ENCODE measurements at places on chromosomes 6 and 20.
A peak's percentile ranks its signal among the peaks of the same experiment; 100 is the strongest.

GRCh38 chr6:35544769-35545361 lies 32.2 kb upstream of the TULP1 start:
- DNase-seq, result no peak

DNA sequence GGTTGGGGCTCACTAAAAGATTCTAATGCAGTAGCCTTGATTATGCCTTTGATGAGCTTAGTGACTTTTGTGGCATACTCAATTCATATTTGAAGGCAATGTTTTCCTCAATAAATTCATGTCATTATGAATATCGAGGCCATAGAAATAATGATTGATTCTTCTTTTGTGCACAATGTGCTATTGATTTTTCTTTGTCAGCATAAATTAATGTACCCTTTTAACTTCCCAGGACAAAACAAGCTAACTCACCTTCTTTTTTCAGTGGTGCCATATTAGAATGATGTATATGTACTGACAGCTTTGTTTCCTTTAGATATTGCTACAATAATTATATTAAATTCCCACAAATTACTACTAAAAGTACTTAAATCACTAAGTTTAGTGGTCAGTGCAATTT lies 484.3 kb upstream of the HS3ST5 start:
- DNase-seq, result no peak

DNA sequence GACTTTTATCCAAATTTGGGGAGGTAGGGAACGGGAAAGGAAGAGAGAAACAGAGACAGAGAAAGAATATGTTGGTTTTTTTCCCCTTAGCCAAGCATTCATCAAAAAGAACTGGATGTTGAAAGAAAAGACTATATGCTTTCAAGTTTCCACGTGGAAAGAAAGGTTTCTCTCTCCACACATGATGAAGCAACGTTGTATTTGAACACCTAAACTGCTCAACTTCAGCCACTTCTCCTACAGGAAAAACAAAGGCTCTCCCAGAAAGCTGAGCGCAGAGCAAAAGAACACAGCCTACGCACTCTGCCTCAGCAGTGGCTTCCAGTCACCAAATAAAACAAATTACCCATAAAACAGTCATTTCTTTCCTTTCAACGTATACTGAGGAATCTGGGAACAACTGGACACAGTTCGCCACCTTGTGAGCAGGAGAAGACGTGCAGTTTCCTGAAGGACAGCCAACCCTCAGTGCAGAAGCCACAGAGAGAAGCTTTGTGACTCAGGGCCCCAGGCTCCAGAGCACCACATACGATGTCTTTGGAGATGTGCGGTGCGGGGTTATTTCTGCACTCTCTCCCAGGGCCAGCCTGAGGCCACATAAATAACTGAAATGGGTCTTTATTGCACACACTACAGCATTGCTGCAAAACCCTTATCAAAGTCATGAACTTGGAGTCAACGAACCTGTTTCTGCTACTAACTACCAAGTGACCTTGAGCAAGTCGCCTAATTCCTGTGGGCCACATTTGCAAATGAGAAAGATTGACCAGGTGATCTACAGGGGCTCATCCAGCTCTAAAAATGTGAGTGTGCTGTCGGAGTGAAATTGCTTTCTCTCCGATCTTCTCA lies 10.1 kb downstream of the IL17F start:
- DNase-seq, result peak; percentile 54

GRCh38 chr20:50392138-50392866 lies 117.9 kb upstream of the PTPN1 start:
- DNase-seq, result no peak

DNA sequence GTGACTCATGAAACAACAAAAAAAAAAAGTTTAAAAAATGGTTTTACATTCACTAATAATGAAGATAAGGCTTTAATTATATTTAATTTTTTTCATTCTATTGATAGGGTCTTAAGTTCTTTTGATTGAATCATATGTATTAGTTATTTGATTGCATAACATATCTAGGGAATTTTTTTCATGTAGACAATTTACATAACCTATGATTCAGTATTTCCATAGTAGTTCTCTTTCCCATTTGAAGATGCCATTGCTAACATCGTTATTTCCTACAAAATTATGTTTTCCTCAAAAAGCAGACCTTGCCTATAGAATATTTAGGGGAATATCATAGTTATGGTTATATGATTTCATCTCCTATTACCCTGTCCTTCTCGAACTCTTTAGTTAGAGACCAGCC lies 463.4 kb downstream of the TFAP2B start:
- no peak for DNase-seq

DNA sequence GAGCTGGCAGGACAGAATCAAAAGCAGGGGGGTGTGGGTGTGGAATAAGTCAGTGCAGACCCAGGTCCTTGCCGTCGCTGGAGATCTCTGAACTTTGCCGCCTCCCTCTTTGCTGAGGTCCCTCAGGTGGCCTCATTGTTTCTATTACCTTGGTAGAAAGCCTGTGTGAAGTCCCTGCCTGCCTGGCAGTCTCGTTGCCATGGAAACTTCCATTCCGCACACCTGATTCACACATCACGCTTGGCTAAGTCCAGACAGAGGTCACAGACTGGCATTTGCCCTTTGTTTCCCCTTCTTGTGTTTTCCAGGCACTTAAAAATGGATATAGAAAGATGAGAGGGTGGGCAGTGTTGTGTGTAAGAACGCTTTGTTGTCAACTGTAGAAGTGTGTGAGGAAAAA lies 260.6 kb downstream of the PRL start:
- no peak for DNase-seq

DNA sequence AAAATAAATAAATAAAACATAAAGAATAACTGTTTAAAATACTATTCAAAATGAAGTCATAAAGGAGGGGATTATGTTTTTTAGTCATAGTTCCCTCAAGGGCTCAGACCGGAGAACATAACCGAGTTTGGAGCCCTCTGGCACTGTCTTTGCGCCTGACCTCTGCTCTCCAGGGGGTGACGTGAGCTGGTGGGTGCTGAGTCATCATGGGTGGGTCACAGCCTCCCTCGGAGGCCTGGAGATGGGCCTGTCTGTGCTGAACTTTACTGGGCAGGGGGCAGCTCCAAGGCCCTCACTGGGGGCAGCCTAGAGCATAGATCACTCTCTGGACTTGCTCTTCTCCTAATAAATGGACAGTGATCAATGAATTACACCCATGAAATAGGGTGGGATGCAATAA lies 3.1 kb upstream of the MAVS start:
- DNase-seq, result no peak

DNA sequence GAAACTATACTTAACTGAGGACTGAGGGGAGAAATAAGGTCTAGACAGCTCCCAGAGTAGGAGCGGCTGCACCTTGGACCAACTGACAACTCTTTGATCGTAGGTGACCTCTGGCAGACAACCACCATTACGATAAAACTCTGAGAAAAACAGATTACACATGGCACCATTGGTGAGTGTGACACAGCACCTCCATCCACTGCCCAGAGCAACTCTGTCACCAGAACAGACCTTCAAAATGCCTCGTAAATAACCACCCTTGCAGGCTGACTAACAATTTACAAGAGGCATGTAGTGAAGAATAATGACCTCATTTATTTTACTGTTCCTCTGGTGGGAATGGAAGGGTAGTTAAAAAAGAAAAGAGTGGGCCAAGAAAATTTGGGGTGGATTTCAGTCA lies 64.2 kb downstream of the F13A1 start:
- no peak for DNase-seq

GRCh38 chr6:168598251-168599117 lies 157.5 kb downstream of the SMOC2 start:
- peak; percentile 17 for DNase-seq

- no peak for DNase-seq
These were observed 14.7 kb downstream of the AKIRIN2 start for GRCh38 chr6:87687296-87687695.

DNA sequence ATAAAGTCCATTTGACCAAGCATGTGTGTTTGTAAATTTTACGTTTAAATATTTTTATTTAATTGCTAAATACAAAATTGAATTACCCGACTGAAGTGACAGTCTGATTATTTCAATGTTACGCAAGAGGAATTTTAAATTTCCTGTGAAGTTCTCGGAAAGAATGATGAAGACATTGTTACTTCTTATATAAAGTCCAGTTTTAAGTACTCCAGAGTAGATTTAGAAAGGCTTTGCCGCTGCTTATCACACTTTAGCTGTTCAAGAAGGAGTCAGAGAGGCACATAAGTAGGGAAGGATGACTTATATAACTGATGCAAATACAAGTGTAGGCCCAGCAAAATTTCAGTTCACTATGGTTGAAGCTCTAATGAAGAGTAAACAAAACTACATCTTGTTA lies 265.1 kb upstream of the CITED2 start:
- no peak for DNase-seq

DNA sequence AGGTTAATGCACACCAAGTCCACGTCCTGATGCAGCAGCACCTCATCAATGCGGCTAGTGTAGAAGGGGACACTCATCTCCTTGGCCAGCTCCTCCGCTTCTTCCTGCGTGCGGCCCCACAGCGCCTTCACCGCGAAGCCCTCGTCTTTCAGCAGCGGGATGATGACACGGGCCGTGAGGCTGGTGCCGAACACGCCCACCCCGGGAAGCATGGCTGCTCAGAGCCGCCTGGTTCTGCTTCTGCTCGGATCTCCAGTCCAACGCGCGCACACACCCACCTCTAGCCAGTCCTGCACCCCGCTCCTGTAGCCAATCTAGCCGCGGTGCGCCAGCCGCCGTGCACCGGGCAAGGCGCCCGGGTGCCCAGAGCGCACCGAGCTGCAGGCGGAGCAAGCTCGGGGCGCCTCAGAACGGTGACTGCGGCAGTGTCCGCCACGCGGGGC lies 700 bp downstream of the GFOD1 start:
- DNase-seq, result peak; percentile 70

DNA sequence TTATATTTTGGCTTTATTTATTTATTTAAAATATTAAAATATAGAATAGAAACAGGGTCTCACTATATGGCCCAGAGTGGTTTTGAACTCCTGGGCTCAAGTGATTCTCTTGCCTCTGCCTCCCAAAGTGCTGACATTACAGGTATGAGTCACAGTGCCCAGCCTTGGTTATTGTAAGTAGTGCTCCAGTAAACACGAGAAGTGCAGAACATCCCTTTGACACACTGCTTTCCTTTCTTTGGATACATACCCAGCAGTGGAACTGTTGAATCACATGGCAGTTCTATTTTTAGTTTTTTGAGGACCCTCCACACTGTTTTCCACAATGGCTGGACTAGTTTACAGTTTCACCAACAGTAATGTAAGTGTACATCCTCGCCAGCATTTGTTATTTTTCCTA lies 203.9 kb downstream of the PHF3 start:
- no peak for DNase-seq

DNA sequence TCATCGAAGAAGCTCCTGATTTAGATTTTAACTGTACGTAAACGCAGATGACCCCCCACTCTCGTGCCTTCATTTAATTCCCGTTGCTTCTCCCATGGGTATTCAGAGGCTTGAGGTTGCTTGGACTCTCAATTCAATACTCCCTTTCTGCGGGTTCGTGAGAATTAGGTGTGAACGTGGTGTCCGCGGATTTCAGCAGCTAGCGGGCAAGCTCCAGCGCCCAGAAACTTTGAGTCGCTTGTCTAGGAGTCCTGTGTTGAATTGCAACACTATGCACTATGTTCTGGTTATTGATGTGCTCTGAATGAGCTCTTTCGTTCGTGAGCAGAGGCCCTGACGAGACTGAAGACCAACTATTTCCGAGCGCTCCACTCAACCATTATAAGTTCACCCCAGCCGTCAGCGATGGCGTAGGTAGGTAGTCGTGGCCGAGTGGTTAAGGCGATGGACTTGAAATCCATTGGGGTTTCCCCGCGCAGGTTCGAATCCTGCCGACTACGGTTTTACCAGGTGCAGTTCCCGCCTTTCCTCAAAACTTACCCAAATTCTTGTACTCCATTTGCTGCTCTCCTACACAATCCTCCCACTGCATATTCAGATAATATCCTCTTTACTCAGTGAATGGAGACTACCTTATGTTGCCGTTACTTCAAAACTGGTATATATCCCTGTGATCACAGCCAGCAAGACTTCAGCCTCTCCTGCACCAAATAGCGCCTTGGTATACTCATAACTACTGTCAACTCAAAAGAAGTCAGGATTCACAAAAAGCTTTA lies 72.6 kb upstream of the ZNF184 start:
- peak; percentile 23 for DNase-seq

- DNase-seq, result no peak
These were observed 106.4 kb downstream of the GMPR start for GRCh38 chr6:16344756-16345155.

DNA sequence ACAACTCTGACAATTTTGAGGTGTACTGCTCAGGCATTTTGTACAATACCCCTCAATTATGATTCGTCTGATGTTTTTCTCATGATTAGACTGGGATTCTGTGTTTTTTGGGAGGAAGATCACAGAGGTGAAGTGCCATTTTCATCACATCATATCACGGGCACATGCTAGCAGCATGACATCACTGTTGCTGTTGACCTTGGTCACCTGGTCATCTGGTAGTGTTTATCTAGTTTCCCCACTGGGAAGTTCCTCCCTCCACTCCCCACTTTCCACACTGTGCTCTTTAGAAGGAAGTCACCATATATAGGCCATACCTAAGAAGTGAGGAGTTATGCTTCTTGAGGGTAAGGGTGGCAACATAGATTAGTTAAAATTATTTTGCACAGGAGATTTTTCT lies 20.8 kb downstream of the GCM2 start:
- no peak for DNase-seq

DNA sequence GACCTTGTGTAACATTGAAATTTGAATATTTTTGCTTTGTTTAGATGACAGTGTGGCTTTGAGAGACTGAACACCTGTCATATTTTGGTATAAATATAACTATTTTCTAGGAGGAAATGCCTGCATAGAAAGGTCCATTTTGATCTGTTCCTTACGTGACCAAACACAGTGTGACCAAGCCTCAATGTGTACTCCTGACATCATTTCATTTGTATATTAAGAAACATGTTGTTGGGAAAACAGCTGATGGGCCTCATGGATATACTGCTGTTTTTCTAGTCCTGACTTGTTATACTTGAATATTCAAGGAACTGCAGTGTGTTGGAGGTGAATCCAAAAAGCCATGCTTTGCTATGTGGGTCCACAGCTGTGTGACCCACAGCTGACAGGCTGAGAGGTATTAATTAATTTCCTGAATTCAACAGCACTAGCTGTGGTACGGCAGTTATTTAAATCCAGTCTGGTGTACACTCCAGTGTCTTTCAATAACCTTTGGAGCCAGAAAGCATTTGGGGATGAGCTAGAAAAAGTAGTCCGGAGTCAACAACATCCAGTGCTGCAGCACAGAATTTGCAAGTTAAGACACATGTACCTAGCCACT lies 18.9 kb downstream of the NCOA7 start:
- no peak for DNase-seq

- peak; percentile 74 for DNase-seq
These were observed 34.5 kb downstream of the HLA-A start for GRCh38 chr6:29976588-29977424.

GRCh38 chr6:126027601-126028000 lies 41.3 kb downstream of the TRMT11 start:
- DNase-seq, result no peak

DNA sequence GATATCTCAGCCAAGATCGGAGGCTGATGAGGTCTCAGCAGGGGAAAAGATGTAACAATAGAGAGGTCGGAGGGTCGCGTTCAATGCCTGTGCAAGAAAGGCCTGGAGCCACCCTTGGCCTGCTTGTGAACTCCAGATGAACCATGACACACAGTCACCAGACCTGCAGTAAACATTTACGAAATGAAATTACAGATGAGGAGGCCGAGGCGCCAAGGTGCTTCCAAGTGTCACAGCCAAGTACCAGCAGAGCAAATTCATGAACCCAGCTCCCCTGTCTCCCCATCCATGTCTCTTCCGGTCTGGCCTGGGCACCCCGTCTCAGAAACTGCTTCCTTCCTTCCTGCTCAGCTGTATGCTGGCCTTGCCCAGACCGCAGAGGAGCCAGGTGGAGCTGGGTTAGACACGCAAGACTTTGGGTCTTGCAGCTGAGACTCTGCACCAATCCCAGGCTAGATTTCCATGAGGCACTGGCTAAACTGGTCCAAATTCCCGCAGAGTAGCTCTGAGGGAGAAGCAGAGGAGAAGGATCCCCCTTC lies 48.1 kb downstream of the CHMP4B start:
- DNase-seq, result no peak

Data from right hindlimb (tissue), 1 donor.